NT2/D1 (cell line): ENCODE measurements at places on chromosomes 1 and 21.

- DNase-seq = no peak
These were observed 46.1 kb downstream of the KCNAB2 start for GRCh38 chr1:6091823-6092109.

- DNase-seq = peak; percentile 56
These were observed 149.0 kb downstream of the IGSF21 start for GRCh38 chr1:18256282-18257235.

DNA sequence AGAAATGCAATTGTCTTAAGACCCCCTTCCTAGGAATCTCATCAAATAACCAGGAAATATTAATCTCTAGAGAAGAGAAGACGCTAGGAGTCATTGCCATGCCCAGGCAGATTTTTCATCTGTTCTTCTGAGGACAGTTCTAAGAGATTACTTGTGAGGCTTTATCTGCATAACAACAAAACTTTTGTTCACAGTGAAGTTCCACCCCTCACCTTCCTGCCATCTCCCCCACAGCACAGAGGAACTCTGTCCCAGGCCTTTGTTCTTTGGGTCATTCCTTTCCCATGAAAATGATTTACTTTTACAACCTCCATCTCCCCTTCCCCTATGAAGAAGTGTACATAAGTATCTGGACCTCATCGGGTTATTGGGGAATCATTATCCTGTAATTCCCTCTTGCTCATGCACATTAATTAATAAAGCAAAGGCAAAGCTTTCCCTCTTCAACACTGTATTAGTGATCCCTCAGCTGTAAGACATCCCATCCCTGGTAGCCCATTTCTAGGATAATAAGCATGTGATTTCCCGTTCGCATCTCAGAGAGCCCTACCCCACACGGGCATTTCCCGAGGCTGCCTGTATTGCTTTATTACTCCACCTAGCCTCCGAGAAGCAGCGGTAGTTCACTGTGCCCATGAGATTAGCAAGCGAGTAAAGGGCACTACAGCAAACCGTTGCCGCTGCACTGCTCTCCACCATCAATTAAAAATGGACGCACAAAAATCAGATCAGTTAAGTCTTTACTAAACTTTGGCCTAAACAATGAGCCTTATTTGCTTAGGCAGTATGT lies 384.4 kb upstream of the CAMK1G start:
- peak; percentile 48 for DNase-seq

DNA sequence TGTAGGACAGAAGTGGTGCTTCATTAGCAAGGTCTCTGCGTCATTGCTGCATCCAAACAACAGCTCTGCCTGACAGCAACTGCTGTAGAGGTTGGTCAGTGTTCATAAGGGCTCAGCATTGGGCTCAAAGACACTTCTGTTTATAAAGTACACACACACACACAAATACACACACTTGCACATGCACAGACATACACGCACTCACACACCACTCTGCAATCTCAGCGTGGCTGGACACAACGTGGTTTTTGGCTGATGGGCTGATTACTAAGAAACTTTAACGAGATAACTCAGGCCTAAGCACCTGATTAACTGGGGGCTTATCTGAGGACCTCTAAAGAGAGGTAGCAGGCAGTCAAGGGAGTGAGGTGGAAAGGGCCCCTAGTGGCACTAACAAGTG lies 20.4 kb downstream of the CAMK1G start:
- DNase-seq = no peak

GRCh38 chr1:201400212-201400851 lies 1.2 kb upstream of the LAD1 start:
- no peak for DNase-seq

DNA sequence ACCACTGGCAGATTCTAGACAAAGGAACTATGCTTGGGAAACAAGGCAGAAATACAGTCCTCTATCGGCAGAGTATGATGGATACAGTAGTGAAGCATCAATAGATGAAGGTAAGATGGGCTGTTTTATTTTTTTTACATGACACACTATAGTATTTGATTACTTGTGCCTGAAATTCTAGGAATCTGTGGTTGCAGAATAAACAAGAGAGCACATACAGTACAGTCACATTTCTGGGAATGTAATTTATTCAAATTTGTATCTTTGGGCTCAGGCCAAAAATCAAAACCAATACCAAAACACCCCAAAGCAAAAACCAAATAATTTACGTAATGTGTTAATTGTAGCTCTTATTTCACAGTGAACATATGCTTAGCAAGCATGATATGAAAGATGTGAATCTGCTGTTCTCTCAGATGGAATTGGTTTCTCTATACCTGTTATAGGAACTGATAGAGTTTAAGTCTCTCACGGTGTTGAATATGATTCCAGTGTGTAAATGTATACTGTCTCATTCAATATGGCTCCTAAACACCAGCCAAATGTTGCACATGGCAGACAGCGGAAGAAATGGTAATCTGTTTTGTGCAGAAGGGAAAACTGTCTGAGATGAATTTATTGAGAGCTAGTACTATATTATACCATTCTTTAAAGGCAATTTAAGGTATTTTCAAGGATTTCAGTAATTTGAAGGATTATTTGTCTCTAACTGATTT lies 83.3 kb downstream of the SYT14 start:
- DNase-seq = no peak

- peak; percentile 85 for DNase-seq
These were observed 8.0 kb upstream of the MAN1C1 start for GRCh38 chr1:25608488-25609178.

GRCh38 chr1:62530516-62531154 lies 66.7 kb upstream of the ANGPTL3 start:
- peak; percentile 62 for DNase-seq

- DNase-seq = no peak
These were observed 162.5 kb upstream of the C1orf174 start for GRCh38 chr1:4062560-4062959.

DNA sequence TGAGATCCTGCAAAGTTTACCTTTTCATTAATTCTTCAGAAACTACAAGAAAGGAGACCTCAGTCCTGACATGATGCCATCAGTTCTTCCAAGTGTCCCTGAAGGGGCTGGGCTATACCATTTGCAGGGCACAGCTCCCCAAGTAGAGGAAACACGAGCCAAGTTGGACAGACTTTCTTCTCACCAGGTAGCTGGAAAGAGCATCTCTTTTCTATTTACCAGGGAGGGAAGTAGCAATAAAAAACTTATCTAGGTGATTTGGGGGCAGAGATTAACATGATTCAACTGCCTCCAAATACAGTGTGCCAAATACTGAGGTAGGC lies 103.9 kb upstream of the KCND3 start:
- DNase-seq = no peak

- DNase-seq = no peak
These were observed 185.6 kb upstream of the NRIP1 start for GRCh38 chr21:15250384-15250783.

- no peak for DNase-seq
These were observed 30.2 kb downstream of the EYA3 start for GRCh38 chr1:28058168-28058567.

DNA sequence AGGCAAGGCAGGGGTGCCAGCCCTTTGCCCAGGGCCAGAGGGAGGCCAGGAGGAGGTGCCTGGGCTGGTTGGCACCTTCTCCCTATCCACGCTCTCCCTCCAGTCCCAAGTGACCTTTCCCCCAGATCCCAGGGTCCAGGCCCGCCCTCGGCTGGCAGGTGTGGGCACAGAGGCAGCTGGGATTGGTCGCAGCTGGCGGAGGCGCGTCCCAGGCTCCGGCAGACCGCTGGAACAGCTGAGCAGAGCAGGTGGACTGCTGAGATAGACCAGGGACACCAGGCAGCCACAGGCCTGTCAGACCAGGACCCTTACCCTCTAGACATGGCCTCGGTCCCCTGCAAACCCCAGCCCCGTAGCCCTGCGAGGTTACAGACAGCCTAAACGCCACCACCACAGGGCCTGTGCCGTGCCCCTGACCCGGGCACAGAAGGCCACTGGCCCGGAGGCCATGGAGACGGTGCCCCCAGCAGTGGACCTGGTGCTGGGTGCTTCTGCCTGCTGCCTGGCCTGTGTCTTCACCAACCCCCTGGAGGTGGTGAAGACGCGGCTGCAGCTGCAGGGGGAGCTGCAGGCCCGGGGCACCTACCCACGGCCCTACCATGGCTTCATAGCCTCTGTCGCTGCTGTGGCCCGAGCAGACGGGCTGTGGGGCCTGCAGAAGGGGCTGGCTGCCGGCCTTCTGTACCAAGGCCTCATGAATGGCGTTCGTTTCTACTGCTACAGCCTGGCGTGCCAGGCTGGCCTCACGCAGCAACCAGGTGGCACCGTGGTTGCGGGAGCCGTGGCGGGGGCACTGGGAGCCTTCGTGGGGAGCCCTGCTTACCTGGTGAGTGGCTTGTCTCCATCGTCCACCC lies at the start of gene SLC25A34:
TSS of gene SLC25A34 (plus strand) at position 221 of the 854 bp plus-strand sequence. CDS start at position 449, 228 bp downstream.
- no peak for DNase-seq

- DNase-seq = no peak
These were observed 2.1 kb downstream of the SCCPDH start for GRCh38 chr1:246726255-246726679.

GRCh38 chr1:237799762-237800474 lies 90.8 kb downstream of the ZP4 start:
- peak; percentile 55 for DNase-seq

GRCh38 chr1:102174259-102174863 lies 177.6 kb upstream of the OLFM3 start:
- peak; percentile 36 for DNase-seq

DNA sequence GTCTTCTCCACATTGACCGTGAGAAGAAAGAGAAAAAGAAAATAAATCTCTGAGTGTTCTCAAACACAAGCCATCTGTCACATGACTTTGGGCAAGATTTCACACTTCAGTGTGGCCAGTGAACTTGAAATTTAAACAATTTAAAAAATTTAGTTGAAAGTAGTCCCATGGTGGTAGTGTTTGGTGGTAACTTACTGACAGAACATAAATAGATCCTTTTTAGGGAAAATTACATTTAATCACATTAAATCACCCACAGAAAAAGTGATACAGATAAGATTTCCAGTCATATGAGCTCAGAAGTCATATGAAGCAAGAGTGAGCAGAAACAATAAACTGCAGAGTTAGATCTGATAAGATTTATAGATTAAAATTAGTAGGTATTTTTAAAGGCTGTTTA lies 31.9 kb upstream of the SGIP1 start:
- no peak for DNase-seq

GRCh38 chr1:92838519-92838918 lies 6.7 kb downstream of the RPL5 start:
- DNase-seq = no peak

DNA sequence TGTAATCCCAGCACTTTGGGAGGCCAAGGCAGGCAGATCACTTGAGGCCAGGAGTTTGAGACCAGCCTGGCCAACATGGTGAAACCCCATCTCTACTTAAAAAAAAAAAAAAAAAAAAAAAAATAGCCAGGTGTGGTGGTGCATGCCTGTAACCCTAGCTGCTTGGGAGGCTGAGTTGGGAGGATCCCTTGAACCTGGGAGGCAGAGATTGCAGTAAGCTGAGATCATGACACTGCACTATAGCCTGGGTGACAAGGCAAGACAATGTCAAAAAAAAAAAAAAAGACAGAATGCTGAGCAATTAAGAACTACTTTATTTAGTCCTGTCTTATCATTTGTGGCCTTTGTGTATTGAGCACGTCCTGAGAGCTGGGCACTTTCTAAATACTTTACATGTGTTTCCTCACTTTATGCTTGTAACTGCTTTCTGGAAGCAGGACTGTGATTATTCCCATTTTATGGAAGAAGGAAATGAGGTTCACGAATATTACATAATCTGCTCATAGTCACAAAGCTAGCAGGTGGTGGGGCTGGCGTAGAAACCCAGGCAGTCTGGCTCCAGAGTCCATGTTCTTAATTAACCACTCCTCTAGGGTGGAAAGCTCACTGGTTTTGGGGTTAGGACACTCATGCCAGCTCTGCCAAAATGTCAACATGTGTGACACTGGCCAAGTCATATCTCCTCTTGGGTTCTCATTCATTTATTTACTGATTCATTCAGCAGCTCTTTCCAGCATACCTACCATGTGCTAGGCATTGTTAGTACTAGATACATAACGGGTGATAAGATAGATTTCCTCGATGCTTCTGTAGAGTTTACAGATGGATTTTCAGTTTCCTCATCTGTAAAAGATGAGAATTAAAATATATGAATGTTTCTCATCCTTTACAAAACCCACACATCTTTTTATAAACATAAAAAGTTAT lies 57.7 kb downstream of the DDR2 start:
- no peak for DNase-seq

- DNase-seq = no peak
These were observed 1048.7 kb downstream of the ADGRL2 start for GRCh38 chr1:82849460-82849859.

- no peak for DNase-seq
These were observed 61.8 kb upstream of the GRHL3 start for GRCh38 chr1:24257373-24257772.

DNA sequence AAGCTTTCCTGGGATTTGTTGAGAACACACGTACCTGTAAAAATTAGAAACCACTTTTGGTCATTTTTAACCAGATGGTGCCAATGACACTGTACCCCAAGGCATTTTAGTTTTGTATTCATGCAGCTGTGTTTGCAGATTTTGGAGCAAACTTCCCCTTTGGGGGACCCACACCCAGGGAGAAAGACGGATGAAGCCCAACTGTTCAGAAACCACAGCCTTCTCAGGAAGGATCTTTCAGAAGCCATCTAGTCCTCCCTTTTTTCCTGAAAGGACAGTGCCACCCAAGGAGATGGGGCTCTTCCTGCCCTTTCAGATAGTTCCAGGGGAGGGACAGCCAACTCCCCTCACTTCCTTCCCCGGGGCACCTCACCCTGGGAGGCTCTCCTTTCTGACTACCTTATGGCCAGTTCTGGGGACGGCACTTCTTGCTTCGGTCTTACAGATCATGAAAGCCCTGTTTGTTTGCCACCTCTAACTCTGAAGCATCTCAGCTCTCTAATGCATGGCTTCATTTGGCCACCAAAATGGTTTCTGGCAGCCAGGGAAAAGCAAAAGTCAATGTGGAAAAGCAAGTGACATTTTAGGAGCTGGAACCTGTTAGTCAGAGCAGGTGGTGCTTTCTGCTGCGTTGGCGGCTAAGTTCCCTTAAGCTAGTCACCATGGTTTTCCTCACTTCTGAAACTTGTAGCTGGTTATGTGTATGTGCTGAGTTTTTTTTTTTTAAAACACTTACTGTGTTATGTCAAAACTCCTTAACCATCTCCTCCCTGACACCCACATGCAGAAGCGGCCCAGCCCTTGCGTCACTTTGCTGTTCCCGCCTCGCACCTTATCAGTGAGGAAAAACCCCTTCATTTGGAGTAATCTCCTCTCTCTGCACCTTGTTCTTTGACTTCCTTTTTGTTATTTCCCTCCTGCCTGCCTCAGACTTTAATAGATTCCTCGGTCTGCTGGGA lies 10.1 kb downstream of the TMCC2 start:
- DNase-seq = no peak

- DNase-seq = no peak
These were observed 45.4 kb downstream of the RPL5 start for GRCh38 chr1:92877081-92877711.

- no peak for DNase-seq
These were observed 52.4 kb upstream of the PAX7 start for GRCh38 chr1:18578271-18578670.

DNA sequence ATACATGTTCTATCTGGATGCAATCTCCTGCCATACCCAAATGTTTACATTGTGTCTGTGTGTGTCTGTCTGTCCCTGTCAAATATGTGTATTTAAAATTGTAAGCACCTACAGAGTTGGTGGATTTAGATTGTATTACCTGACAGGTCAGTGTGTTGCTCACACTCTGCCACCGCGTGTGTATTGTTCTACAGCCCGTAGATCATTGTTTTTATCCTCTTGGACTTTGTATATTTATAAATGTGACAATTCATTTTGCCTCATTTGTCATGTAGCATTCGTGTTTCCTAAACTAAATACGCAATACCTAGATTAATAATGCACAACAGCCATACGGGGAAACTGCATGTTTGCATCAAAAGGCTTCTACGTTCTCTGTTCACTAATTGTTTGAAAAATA lies 634 bp downstream of the ALG14 start:
- DNase-seq = no peak
